Caki2 (cell line): ENCODE measurements at places on chromosomes 12 and 14.
A peak's percentile ranks its signal among the peaks of the same experiment; 100 is the strongest.

- no peak for DNase-seq
Measured at GRCh38 chr12:78241446-78241845, 410.8 kb downstream of the NAV3 start.

DNA sequence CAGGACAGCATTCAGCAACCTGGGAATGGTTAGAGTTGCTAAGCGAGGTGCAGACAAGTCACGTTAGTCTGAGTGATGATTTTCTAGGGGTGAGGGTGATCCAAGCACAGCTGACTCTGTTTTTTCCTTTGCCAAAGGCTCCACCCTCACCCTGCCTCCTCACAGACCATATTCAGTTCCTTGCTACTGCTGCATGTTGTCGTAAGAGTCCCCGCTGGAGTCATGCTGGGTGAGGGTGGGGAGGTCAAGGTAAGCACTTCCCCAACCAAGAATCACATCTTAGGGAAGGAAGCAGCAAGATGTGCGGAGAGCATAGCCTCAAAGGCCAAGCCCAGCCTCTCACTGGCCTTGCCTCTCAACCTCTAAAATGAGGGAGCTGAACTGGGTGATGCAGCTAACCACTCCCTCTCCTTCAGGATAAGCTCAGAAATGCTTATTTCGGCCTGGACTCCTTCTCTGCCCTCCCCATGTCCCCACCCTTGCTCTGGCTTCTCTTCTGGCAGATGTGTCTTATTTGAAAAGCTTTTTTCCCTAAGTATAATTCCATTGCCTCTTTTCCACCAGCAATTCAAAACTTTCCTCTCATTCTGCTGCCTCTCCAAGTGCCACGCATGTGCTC, 66.9 kb upstream of the ACTN1 start:
- DNase-seq = no peak

GRCh38 chr12:108238474-108238873, 100.6 kb downstream of the CMKLR1 start:
- DNase-seq = no peak

DNA sequence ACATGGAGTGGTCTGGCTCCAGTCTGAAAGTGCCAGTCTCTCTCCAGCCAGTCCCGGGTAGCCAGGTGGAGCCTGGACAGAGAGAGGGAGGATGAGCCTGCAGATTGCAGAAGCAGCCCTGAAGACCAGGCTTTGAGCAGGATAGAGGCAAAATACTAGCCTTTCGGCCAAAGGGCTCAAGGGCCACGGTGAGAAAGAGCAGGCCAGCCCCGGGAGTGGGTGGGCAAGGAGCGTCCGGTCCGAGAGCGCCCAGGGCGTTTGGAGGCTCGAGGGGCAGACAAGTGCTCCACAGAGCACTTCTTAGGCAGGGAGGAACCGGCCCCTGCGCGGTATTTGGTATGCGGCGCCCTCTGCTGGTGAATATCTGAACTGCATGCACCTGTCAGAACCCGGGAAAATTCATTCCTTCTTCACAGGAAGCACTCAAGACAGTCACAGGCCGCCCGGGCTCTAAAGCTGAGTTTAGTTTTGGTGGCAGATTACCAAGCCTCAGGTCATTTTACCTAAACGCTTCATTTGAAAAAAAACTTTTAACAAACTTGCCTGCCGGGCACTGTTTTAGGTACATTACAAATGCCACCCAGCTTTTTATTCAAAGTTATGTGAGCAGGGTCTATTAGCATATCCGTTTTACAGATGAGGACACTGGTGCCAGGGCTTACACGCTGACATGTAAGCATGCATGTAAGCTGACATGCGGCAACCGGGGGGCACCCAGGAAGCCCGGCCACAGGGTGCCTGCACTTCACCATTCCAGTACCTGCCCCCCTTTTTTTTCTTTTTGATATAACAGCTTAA, 21.0 kb upstream of the PSMC1 start:
- DNase-seq = peak; percentile 41

DNA sequence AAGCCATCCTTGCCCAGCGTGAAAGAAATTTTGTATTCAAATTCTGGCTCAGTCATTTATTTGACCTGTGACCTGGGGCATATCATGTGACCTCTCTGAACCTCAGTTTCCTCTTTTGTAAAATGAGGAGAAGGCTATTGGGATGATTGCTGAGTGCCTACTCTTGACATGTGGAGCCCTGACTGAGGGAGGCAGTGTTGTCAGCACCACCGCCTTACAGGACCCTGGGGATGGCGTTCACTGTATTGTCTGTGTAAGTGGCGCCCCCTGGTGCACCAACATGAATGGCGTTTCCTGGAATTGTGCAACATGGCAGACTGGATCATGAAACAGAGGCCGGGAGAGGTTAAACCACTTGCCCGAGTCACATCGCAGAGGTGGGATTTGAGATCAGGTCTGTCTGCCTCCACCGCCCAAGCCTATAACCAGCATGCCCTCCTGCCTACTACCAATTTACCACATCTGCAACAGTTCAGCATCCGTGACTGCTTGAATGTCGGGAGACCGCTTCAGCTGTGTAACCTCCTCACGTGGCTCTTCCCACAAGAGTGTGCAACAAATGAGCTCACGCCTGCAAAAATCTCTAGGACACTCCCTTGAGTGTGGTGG, 20.1 kb upstream of the CCDC63 start:
- peak; percentile 49 for DNase-seq

- peak; percentile 53 for DNase-seq
Measured at GRCh38 chr12:55930771-55931316, at the start of gene DGKA. Gene DGKA, plus strand, starts transcription at chr12:55931162. Its CDS starts 5,342 bp downstream, at chr12:55936504.

- DNase-seq = no peak
Measured at GRCh38 chr14:105385322-105385637, 13.1 kb upstream of the TEX22 start.

- no peak for DNase-seq
Measured at GRCh38 chr12:938810-939209, 10.7 kb downstream of the RAD52 start.
